CD8-positive, alpha-beta memory T cell (primary cell): ENCODE measurements at places on chromosomes 6 and 20.

- no peak for DNase-seq
These were observed 455.0 kb upstream of the GJE1 start for GRCh38 chr6:141677598-141678211.

- DNase-seq = no peak
These were observed 39.8 kb downstream of the SNX5 start for GRCh38 chr20:17928633-17929311.

GRCh38 chr6:75550544-75551167 lies 51.0 kb upstream of the SENP6 start:
- DNase-seq = no peak

DNA sequence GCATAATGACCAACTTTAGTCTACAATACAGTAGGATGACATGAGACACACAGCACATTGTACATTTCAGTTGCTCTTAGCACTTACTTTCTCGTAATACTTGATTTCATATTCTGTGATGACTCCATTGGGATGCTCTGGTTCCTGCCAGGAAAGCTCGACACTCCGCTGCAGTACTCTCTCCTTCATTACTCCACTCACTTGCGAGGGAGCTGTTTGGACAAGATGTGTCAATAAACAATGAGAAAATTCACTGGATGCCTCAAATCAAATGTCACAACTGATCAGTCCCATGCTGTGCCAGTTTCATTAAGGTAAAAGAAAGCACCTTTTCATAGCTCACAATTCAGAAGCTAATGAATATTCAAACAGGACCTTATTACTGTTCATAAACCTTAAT lies 147.1 kb downstream of the EPHA7 start:
- no peak for DNase-seq

DNA sequence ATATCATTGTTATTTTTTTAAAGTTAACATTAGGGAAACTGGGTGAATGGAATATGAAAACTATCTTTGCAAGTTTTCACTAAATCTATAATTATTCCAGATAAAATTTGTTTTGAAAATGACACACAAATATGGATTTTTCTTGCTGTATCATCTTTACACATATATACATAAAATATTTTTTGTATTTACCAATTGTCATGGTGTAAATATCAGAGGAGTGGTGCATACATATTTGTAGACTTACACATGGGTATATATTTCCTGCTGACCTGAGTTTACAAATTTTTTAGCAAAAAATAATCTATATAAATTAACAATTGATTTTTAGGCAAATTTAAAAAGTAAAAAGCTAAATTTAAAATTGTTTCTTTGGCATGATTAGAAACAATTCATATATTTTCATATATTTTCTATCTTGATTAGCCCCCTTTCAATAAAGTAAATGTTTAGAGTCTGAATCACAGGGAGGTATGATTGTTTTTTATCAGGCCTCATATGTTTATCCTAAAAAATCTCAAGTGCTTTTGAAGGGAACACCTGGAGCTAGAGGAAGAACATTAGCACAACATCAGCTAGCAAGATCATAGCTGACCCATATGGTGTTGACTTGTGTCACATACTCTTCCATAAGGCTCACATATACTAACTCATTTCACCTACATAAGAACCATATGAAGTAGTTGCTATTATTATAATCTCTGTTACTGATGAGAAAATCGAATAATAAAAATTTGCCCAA lies 671.8 kb upstream of the GJE1 start:
- DNase-seq = no peak

- DNase-seq = no peak
These were observed 95.6 kb downstream of the LAMP5 start for GRCh38 chr20:9609887-9610502.
